CD8-positive, alpha-beta T cell (primary cell): ENCODE measurements at places on chromosomes 12 and 14.

GRCh38 chr14:99124482-99125105, 147.4 kb downstream of the BCL11B start:
- DNase-seq = no peak

GRCh38 chr14:75800792-75801191, 139.7 kb downstream of the TTLL5 start:
- DNase-seq = no peak

DNA sequence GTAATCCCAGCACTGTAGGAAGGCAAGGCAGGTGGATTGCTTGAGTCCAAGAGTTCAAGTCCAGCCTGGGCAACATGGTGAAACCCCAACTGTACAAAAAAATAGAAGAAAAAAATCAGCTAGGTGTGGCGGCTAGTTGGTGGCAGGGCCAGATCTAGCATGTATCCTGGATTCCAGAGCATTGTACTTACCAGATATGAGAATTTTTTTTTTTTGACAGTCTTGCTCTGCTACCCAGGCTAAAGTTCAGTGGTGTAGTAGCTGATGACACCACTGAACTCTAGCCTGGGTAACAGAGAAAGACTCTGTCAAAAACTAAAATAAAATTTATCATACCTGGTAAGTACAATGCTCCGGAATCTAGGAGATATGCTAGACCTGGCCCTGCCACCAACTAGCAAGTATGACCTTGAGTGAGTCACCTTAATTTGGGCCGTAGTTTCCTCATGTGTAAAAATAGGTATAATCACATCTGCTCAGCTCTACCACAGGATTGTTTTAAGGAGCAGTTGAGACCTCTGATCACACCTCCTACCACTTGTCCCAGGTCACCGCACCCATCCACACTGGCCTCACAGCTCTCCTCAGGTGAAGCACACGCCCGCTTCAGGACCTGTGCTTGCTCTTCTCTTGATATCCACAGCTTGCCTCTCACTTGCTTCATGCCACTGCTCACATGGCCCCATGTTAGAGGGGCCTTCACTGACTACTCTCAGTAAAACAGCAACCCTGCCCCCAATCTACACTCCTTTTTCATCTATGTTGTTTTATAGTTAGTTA, 140.2 kb downstream of the STXBP6 start:
- DNase-seq = no peak

- no peak for DNase-seq
Measured at GRCh38 chr14:23876160-23876750, 77.3 kb upstream of the DHRS4 start.

DNA sequence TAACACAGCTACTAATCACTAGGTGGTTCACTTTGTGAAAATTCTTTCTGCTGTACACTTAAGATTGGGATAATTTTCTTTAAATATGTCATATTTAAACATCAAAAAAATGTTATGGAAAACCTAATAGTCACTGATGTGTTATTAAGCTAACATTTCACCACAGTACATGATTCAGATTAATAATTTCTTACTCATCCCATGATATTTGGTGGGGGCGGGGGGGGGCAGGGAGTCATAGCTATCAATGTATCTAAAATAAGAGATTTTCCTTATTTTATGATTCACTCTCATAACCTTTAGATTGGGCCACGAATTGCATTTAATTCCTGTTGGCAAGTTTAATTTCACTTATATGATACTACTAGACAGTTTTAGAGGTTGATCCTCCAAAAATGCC, 88.8 kb downstream of the KCNH5 start:
- DNase-seq = no peak

- DNase-seq = no peak
Measured at GRCh38 chr14:99468081-99468480, 12.6 kb downstream of the SETD3 start.

DNA sequence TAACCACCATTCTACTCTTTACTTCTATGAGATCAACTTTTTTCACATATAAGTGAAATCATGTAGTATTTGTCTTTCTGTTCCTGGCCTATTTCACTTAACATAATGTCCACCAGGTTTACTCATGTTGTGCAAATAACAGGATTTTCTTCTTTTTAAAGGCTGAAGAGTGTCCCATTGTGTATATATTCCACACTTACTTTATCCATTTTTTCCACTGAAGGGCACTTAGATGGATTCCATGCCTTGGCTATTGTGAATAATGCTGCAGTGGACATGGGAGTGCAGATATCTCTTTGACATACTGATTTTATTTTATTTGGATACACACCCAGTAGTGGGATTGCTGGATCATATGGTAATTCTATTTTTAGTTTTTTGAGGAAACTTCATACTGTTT, 181.1 kb upstream of the HMGA2 start:
- DNase-seq = no peak

- DNase-seq = no peak
Measured at GRCh38 chr12:40565029-40565633, 127.1 kb upstream of the CNTN1 start.

- no peak for DNase-seq
Measured at GRCh38 chr12:52317468-52318052, 3.6 kb downstream of the KRT83 start.

- no peak for DNase-seq
Measured at GRCh38 chr14:93431036-93431670, 414 bp downstream of the UNC79 start.

- DNase-seq = no peak
Measured at GRCh38 chr14:55706893-55707292, 126.9 kb downstream of the KTN1 start.

- no peak for DNase-seq
Measured at GRCh38 chr12:66137937-66138336, 7.4 kb upstream of the LLPH start.

DNA sequence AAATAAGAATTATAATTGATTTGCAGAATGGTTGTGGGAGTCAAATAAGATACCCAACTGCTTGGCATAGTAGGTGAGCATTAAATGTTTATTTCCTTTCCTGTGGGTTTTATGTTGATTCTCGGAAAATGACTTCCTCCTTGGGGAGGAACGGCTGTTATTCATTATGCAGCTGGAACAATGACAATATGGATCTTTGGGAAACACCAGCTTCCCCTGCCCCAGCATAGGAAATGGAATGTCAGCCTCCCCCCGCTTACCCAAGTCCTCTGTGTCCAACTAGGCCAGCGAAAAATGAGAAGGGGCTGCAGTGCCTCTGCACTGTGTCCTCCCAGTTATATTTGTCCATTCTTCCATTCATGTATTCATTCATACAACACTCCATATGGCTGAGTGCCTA, 11.7 kb upstream of the CCDC177 start:
- no peak for DNase-seq

DNA sequence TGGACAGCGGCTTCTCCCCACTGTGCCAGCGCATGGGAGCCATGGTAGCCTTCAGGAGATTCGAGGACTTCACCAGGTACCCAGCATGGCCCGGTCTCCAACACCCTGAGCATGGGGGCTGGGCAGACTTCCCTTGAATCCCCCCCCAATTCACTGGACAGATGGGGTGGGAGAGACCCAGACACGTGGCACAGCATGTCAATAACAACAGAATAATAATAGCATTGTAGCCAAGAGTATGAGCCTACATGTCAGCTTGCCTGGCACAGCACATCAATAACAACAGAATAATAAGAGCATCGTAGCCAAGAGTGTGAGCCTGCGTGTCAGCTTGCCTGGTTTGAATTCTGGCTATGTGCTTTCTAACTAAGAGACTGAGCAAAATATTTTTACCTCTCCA, 76.4 kb downstream of the FOXN4 start:
- no peak for DNase-seq

- no peak for DNase-seq
Measured at GRCh38 chr14:55116246-55117030, 12.6 kb upstream of the LGALS3 start.

GRCh38 chr14:61489512-61489911, 168.1 kb downstream of the PRKCH start:
- DNase-seq = no peak

- DNase-seq = no peak
Measured at GRCh38 chr12:103680591-103681141, 93.6 kb downstream of the STAB2 start.

GRCh38 chr14:61647704-61648103, 47.6 kb upstream of the HIF1A start:
- DNase-seq = no peak

DNA sequence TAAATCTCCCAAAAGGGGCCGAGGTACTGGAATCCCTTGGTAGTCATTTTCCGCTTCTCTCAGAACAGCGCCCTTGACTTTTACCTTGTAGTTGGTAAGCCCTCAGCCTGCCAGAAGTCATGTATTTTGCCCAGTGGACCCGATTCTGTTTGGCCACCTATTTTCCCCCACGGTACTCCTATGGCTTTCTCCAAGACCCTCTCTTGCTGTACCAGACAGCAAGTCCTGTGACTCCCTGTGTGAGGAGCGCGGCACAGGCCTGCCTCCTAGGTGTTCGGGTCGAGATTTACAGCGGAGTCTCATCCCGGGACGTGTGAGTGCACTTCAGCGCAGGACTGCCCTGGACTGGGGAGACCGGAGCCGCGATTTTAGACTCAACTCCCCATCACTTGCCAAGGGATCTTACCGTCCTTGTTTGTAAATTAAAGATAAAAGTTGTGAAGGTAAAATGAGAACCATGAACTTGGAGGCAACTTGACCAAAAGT, 1.1 kb upstream of the MBD6 start:
- DNase-seq = no peak

- DNase-seq = no peak
Measured at GRCh38 chr12:29743077-29743476, 40.7 kb downstream of the TMTC1 start.

GRCh38 chr12:51759175-51759574, 89.3 kb downstream of the FIGNL2 start:
- DNase-seq = no peak

- DNase-seq = no peak
Measured at GRCh38 chr12:47190271-47190750, 110.6 kb upstream of the AMIGO2 start.

DNA sequence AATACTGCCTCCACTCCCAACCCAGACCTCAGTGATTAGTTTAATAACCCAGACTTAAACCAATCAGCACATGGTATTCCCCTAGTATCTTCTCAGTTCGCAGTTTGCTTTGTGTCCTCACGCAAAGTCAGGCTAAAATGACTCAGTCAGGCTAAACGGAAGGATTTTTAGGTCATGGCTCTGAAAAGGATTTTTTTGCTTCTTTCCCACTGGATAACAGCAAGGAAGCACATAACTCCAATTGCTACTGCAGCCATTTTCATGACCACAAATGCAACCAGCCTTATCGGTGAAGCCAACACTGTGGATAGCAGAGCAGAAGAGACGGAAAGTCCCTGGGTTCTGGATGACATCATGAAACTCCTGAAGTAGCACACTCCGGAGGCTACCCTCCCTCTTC, 67.7 kb downstream of the ZC3H14 start:
- no peak for DNase-seq

GRCh38 chr14:51283402-51284085, 43.5 kb downstream of the TMX1 start:
- DNase-seq = no peak

DNA sequence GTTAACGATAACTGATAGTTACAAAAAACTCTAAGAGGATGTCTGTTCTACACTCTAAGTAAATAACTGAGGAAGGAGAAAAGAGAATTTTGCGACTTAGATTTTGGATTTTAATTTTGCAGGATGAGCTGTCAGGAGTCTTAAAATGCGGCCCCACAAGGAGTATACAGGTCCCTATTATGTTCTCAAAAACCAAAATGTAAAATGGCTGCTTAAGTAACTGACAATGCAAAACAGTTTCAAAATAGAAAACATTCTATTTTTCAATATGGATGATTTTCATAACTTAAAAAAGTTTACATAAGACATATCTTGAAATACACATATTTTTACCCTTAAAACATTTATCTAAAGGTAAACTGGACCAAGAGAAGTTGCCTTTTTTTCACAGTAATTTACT, 2.6 kb downstream of the CD69 start:
- DNase-seq = no peak
